Activated T-helper 1 cell treated with Interleukin-2 at 50 U/mL for 16 hours (primary cell): ENCODE measurements at places on chromosomes 7 and 10.

DNA sequence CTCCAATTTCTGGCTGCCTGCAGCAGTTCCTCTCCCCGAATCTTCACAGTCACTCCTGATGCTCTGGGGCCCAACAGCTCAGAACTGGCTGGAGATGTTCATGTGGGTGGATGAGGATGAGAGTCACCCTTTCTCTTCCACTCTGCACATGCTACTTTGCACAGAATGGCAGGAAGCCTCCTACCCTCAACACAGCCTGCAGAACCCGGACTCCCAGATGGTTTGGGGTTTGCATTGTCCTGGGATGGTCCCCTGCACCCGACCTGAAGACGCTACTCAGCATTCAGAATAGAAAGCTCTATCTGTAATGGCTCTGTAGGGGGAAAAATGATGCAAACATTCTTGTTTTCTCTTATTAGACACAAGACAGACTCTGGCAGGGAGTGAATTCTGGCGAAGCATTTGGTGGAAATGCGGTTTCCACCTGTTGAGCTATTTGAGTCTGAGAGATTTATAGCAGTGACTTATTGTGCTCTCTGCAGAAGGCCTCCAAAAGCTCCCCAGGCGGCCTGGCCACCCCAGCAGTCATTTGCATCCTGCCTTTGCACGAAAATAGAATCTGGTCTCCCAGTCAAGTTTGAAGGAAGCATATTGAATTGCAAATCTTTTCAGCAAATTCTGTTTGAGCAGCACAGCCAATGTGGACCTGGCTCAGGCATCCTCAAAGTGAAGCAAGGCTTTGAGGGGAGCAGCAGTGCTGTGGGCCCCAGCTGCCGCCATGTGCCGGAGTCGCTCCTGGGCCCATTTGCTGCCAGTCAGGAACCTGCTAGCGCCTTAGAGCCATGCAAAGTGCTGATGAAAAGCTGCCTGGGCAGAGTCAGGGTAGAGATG is 309.3 kb downstream of the TCERG1L start:
- no peak for DNase-seq

DNA sequence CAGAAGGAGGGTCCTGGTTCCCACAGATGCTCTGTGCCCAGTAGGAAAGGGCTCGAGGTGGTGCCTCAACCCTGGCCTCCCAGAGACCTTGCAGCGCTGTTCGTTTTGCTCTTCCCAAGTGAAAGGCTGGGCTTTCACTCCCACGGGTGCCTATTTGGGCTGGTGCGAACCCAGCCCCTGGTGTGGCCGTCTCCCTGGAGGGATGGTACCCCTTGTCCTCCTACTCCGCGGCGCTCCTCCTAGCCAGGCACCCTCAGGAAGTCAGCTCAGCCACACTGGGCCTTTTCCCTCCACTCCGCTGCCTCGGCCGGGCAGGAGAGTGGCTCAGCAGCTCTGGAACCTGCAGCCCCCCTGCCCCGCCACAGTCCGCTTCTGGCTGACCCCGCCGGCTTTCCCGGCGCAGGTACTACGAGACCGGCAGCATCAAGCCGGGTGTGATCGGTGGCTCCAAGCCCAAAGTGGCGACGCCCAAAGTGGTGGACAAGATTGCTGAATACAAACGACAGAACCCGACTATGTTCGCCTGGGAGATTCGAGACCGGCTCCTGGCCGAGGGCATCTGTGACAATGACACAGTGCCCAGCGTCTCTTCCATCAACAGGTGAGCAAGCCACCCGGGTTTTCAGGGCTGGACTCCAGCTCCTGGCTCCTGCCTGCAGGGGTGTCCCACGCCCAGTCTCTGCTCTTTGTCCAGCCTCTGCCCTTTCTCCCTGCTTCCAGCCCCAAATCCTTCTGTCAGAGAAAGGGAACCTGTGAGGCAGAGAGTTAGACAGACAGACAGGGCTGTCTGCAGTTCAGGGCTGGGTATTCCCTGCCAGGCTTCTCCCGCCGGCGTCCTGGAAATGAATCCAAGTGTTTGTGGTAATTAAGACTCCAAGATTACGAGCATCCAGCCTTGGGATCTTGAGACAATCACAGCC is 5.2 kb downstream of the PAX2 start:
- no peak for DNase-seq

GRCh38 chr10:11515596-11516430 is 95.6 kb downstream of the USP6NL start:
- no peak for DNase-seq

- no peak for DNase-seq
Observed at GRCh38 chr7:116259871-116260440, 49.6 kb downstream of the TES start.

DNA sequence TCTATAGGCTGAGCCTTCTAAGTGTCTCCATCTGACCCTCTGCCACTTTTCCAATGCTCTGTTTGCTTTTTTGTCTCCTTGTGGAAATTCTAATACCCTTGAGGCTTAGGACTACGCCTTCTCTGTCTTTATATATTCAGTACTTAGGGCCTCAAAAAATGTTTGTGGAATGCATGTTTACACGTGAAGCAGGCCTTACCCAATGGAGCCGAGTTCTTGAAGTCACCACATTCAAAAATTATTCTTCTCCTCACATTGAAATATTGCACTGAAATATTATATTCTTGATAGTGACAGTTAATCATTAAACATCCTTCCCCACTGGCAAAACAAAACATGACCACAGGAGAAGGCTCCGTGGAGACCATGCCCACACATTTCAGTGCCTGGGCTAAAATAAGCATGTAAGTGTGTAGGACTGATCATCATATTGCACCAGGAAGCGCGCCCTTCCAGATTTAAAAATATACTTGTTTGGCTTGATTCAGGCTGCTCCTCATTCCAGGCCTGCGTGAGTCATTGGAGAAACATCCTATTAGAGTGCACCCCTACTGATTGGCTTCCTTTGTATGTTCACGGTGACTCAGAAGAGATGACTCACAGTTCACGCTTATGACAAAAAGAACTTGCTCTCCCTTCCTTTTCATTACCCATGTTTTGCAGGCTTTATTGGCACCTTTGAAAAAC is 307.4 kb upstream of the AOAH start:
- DNase-seq: no peak

GRCh38 chr7:92973293-92973731 is 136.9 kb upstream of the CDK6 start:
- no peak for DNase-seq

DNA sequence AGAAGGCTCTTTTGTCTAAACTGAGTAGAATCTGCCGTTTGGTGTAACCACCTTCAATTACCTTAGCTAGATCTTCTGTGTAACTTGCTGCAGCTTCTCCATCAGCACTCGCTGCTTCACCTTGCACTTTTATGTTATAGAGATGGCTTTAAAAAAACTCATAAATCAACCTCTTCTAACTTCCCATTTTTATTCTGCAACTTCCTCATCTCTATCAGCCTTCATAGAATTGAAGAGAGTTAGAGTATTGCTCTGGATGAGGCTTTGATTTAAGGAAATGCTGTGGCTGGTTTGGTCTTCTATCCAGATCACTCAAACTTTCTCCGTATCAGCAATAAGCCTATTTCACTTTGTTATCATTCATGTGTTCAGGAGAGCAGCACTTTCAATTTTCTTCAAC is 1131.9 kb upstream of the CELF2 start:
- DNase-seq: no peak

DNA sequence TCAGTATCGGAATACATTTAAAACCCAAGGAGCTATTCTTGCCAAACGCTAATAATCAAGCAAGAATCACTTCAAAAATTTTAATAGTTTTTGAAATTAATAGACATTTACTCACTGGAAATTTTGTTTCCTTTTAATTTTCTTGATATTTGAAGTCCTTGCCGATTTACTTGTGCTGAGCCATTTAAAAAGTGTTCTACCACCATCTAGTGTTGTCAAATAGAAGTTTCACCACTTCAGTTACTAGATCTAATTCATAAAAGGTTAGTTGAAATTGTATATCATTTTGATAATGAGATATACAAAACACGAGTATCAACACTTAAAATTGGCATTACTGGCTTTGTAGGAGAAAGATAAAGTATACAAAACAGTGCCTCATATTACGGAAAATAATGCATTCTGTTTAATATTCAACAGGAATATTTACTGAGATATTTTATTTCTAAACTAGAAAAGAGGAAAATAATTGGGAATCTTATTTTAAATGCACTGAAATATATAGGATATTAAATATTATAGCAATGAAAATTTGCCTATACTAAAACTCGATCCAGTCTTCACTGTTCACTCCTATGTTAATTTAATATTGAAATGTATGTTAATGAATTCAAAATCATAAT is 664.8 kb upstream of the SEMA3D start:
- no peak for DNase-seq

DNA sequence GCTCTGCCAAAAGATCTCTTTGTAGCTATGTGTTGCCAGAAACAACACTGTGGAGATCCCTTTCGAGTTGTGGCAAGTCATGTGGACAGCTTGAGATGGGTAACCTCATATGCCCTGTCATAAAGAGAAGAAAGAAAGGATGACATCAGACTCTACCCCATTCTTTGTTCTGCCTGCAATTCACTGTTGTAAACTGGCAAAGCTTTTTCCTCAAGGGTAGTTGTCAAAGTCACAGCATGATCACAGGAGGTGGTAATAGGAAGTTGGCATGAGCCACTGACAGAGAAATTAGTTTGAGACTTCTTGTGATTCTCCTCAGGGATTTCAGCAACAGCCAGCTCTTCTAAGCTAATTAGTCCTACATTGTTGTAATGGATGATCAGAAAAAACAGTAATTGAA is 19.4 kb upstream of the MINDY3 start:
- no peak for DNase-seq

DNA sequence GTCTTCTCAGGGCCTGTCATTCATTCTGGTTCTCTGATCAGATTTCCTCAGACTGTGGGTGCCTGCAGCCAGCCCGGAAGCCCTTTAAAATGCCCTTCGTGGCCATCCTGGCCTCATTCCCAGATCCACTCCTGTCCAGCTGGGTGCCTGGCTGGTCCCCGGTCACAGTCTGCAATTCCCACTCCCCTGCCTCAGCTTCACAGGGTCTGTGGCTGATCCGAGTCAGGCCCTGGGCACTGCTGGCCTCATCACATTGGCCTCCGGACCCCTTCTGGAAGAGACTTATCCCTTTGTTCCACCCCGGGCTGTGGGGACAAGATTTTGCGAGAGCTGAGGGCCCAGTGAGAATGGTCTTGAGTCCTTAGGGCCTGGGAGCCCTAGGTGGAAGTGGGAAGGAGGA is 12.1 kb downstream of the DOCK1 start:
- no peak for DNase-seq

- DNase-seq: no peak
Observed at GRCh38 chr7:31767686-31768358, 80.8 kb downstream of the PPP1R17 start.

DNA sequence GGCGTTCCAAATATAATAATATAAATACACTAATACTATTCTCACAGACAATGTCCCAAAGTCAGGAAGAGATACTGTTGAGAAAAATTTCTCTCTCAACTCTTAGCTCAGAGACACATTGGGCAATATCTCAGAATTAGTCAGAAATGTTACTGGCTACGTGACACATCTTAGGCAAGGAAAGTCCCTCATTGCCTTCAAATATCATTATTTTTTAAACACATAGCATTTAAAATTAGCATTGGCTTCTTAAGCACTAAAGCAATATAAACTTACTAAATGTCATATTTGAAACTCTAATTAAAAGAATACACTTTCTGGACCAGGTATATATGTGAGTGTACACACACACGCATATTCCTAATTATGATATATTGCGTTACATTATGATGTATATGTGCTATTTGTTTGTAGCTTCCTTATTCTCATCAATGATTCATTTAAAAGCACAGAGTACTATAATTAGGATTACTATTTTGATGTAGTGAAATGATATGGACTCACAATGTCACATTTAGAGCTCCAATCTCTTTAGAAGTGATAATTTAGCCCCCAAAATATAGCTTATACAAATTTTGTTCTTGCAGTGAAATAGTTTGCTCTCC is 255.8 kb downstream of the TWIST1 start:
- DNase-seq: no peak

DNA sequence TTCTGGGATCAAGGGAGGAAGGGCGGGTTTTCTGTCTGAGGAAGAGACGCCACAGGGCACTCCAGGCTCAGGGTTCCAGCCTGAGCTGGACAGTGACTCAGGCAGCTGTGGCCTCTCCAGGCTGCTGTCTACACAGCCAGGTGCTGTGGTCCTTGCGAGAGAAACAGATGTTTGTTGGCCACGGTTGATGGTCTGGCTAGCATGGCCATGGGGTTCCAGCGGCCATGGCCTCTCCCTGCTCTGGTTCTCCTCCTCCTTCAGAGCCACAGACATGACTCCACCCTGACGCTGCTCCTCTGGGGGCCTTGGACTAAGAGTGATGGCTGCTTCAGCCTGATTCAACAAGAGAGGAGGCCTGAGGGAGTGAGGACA is 75.9 kb downstream of the AFAP1L2 start:
- no peak for DNase-seq

DNA sequence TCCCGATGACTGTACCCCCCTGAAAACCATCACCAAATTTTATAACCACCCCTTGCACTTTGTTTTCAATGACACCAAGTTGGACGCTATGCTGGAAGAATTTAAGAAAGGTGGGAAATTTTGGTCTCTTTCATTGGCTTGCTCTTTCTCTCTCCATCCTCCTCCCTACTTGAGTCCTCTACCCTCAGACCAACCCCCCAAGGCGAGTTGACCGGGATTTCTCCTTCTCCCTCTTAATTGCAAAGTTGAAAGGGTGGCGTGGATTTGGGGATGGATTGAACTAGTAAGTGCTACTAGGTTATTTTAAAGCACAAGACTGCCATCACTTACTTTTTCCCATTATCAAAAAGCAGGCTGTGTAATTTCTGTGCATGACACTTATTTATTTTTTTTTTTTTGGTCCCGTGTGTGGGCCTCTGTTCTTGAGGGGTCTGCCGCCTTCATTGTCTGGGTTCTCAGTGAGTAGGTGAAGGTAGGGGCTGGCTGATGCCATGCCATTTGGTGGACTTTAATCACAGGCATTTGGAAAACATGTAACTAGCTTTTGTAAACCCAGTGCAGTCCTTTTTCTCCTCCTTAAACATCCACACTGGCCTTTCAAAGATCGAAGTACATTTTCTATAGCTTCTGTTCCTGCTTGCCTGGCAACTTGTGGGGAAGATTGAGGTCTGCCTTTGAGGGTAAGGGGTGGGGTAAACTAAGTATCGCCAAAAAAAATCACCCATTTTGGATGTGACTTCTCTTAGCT is 2.1 kb downstream of the CNNM2 start:
- DNase-seq: no peak

GRCh38 chr10:30413996-30414576 is 19.9 kb upstream of the MAP3K8 start:
- DNase-seq: no peak

GRCh38 chr7:159000859-159001435 is 143.7 kb downstream of the VIPR2 start:
- DNase-seq: no peak
